HTR-8/SVneo (cell line): ENCODE measurements at places on chromosomes 7 and 10.

- DNase-seq = no peak
Measured at GRCh38 chr7:38461887-38462286, 169.3 kb downstream of the AMPH start.

DNA sequence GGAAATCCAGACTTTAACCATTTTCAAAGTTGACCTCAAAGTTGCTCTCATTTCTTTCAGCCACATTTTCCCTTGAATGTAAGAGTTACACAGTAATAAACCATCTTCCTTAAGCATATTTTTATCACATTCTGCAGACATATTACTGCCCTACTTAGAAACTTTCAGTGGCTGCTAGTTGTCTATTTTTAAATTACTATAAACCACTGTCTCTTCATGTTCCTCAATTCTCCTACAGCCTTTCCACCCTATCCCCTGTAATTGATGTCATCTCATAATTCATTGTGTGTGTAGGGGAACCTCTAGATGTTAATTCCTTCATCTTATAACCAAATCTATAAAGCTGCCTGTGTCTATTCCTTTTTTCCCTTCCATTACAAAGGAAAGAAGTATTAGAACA lies 78.1 kb upstream of the STRIP2 start:
- DNase-seq = no peak

GRCh38 chr10:52465202-52465601 lies 151.1 kb downstream of the DKK1 start:
- DNase-seq = no peak

GRCh38 chr10:97099089-97099488 lies 86.7 kb downstream of the SLIT1 start:
- no peak for DNase-seq

- no peak for DNase-seq
Measured at GRCh38 chr10:1360558-1361164, 304.5 kb downstream of the WDR37 start.

DNA sequence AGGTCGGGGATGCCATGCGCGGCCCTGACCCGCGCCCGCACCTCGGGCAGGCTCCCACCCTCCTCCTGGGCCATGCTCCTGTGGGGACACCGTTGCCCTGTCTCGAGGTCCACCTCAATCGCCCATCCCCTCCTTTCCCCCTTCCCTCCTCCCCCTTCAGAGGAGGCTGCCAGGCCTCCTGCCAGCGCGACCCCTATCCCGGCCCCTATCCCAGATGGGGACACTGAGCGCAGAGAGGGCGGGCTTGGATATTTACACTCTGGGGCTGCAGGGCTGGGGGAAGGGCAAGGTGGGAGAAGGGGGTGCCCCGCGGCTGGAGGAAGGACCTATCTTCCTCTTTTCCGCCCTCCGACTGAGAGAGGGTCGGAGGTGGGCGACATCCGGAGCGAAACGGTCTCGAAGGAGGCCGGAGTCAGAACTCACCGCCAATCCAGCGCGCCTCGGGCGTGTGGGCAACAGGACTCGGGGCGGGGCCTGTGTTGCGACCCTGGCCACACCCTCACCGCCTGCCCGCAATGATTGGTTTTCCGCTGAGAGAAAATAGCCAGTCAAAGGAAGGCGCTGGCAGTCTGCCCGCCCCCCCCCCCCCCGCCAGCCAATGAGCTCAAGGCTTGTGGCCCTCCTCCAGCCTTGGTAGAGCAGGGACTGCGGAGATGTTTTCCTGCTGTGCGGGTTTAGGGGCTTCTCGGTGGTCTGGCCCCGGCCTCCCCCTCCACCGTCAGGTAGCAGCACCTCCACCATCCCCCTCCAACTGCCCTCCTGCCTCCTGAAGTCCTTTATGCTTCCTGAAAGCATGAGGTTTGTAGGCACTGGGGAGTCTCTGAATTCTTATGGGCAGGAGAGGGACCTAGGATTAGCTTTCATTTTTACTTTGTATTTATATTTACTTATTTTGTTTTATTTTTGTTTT lies at the start of gene METTL27:
Gene METTL27, minus strand, starts transcription at position 450 of the 910 bp plus-strand sequence. Its CDS starts 376 bp downstream, at position 74.
- DNase-seq = peak; percentile 86

GRCh38 chr10:89979726-89980125 lies 278.3 kb downstream of the KIF20B start:
- DNase-seq = no peak

- DNase-seq = no peak
Measured at GRCh38 chr7:134741907-134742635, 37.4 kb upstream of the CALD1 start.

- no peak for DNase-seq
Measured at GRCh38 chr7:103474956-103475355, 28.9 kb upstream of the SLC26A5 start.

DNA sequence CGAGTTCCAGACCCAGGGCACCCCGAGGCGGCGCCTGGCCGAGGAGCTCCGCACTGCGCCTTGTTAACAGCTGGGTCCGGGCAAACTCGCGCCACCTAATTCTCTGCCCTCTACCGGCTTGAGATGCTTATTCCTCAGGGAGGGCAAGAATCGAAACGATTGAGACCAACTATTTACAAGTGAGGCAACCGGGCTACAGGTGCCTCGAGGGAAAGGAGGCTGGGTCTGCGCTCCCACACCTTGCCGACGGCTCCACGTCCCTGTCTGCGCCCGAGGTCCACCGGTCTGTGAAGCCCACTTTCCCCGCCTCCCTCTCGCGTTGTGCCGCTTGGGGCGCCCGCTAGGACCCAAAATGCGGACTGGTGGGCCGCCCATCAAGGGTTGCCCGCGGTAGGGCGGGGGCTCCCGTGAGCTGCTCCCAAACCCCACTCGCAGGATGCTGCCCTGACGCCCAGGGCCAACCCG lies 527 bp downstream of the AKR1B1 start:
- DNase-seq = peak; percentile 46

- no peak for DNase-seq
Measured at GRCh38 chr7:112603673-112604072, 122.9 kb downstream of the LSMEM1 start.

GRCh38 chr10:48657416-48657815 lies 27.3 kb upstream of the WDFY4 start:
- no peak for DNase-seq

DNA sequence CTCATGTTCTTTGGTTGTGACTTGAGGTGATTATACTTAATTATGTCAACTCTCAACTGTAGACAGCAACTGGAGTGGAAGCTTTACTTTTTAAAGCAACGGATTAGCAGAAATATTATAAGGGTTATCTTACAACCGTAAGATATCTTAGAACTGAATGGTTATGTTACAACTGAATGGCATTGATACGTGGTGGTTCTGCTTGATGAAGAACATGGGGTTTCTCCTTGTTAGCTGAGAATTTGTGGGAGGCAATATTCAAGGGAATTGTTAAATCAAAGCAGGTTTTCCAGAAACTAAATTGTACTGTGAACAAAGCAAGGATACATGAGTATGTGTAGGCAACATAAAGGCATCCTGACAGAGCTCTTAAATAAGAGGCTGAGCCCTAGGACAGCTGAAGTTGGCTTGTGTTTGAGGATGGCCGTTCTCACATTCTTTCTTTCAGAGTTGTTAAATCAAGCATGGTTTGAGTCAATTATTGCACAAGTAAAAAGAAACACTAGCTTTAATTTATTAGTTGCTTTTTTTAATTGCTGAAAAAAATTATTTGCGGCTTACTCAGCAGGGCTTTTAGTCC lies 350.0 kb downstream of the PLXDC2 start:
- no peak for DNase-seq

- no peak for DNase-seq
Measured at GRCh38 chr7:132977234-132977633, 104.7 kb downstream of the CHCHD3 start.

GRCh38 chr7:128385988-128386925 lies 23.5 kb downstream of the IMPDH1 start:
- DNase-seq = no peak

DNA sequence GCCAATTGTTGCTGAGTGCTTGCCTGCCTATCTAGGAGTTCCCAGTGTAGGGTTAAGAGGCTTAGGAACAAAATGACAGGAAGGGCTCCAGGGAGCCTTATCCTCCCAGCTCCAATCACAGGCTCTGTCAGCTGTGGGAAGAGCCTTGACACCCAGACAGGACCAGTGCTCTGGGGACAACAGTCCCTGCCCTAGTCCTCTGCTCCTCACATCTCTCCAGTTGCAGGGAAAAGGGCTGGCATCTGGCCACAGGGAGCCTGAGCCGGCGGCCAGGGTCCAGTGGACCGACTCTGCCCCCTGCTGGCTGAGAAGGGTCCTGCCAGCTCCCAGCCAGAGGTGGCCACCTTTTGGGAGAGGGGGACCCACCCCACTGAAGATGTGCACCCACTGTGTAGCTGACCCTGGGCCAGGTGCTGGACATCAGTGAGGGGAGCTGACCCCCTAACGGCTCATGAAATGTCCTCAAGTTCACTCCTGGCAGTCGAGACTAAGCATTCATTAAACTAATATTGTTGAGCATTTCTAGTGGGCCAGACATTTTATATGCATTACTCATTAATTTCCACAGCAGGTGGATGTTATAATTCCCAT lies 17.6 kb downstream of the DNAJB12 start:
- DNase-seq = peak; percentile 61

DNA sequence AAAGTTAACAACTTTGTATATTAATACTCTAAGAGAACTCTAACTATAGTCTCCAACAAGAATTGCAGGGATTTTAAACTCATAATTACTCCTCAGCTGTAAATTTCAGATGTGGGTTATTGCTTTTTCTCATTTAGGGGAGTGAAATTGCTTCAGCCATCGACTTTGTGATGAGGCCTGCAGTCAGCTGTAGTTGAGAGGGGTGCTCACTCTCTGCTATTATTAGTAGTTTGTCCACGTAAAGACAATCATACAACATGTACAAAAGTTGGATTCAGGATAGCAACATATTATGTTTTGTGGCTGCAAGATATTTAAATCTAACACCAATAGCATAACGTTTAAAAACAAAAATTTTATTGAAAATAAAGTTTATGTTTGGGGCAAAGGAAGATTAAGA lies 28.7 kb downstream of the HDAC9 start:
- DNase-seq = no peak

DNA sequence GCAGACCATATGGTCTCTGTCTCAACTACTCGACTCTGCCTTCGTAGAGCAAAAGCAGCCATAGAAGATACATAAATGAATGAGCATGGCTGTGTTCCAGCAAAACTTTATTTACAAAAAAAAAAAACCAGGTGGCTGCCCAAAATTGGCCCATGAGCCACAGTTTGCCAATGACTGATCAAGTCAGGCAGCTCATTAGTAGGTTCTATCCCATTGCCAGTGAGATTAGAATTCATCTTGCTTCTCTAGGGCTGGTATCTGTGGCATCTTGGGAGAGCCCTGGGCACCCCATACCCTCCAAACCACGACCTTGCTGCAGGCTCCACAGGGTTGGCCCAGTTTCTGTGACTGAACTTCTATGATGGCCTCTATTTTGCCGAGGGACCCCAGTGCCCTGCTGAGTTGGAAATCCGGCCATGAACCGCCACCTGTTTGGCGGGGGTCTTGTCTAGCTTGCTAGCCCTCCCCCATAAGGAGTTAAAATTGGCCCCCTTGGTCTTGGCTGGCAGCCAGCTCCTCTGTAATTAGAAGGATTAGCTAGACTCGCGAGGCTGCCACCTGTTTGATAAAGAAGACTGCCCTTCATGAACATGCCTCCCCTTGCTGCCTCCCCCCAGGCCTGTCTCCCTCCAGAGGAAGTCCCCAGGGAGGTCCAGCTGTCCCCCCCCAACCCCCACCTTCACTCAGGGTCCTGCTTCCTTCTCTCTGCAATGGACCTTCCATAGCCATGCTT lies 83.9 kb downstream of the CHN2 start:
- DNase-seq = no peak

DNA sequence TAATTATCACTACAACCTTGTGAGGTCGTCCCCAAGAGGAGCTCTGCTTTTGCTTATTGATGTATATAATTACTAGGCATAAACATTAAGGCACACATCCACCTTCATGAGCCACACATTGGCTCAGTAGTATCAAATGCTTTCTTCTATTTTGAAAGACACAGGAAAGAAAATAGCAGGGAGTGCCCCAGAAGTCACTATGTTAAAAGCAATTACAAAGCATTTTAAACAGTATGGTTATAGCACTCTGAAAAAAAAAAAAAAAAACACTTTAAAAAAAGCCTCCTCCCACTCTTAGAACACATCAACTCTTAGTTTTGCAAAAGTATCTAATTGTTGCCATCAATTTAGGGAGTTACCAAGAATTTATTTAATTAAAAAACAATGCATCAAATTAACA lies 474.2 kb downstream of the PARD3 start:
- DNase-seq = no peak

- DNase-seq = no peak
Measured at GRCh38 chr10:10959666-10960065, 58.0 kb upstream of the CELF2 start.

DNA sequence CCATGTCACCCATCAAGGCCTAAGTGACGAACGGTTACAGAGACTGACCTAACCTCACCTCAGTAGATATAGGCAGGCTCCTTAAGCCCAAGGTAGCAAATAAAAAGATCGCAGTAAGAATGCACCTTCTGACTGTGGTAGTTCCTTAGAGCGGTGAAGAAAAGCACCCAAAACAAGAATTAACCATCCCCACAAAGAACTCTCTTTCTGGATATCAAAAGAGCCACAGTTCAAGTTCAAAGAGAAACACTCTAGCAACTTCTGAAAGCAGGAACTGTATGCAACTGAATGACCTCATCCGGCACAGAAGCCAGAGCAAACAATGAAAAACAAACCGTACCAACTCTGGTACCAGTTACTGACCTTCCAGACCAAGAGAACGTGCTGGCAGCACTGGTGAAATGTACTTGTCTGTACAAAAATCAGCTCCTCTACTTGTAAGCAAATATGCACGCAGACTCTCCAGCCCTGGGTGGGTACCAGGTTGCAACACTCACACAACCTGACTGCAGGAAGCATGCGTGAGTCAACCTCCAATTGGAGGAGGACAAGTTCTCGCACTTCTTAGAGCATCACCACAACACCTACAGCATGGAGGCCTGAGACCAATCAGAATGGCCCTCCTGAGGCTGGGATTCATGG lies 202.7 kb downstream of the FAM107B start:
- DNase-seq = no peak

- DNase-seq = no peak
Measured at GRCh38 chr10:5467634-5468255, 31.6 kb downstream of the CALML5 start.

DNA sequence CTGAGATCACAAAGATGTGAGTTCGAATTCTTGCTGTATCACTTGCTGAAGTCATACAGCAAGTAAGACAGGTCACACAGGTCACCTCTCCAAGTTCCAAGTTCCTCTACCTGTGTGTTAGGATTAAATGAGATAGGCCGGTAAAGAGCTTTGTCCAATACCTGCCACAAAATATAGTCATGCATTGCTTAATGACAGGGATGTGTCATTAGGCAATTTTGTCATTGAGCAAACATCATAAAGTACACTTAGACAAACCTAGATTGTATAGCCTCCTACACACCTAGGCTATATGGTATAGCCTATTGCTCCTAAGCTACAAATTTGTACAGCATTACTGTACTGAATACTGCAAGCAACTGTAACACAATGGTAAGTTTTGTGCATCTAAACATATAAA lies 469.4 kb downstream of the KCNMA1 start:
- DNase-seq = no peak

DNA sequence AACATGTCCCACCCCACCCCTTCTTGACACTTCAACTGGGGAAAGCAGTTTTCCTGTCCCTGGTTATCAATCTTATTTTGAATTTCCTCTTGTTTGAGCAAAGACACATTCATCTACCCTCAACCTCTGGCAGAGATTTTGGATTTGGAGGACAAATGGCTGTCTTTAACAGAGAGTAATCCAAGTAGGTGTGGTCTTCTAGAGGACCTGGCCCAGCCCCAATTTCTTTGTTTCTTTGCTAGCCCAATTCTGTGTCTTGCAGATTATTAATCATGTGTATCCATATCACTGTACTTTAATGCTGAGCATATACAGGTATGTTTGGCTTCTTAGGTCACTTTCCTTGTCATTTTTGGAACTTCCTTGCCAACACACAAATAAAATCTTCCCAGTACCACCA lies 58.8 kb upstream of the ADCY1 start:
- DNase-seq = no peak
